Thoracic aorta (tissue), 2 donors: ENCODE measurements at places on chromosomes 12 and 14. TPM values are rescaled to one million over a fixed set of nuclear protein-coding genes. Genes with fewer than 3 reads are reported as not detected.

PPHLN1 gene
- total RNA-seq, result 95.8 TPM

GLIPR1L2 gene
- 1.8 TPM for total RNA-seq

OR10A7 gene
- not detected for total RNA-seq

PMCH gene
- total RNA-seq, result not detected

SERPINA3 gene
- total RNA-seq, result 252 TPM
